Regular cardiac myocyte (primary cell): ENCODE measurements at places on chromosomes 4 and X. TPM values are rescaled to one million over a fixed set of nuclear protein-coding genes. Genes with fewer than 3 reads are reported as not detected.

Gene UGT2B15
- total RNA-seq = not detected in 2 replicates

Gene ZMYM3
- 11.3 and 13.5 TPM in 2 replicates for total RNA-seq

Gene PLAC8
- 0.28 and 0.38 TPM in 2 replicates for total RNA-seq

Gene UGT2A1
- not detected in 2 replicates for total RNA-seq

Gene UGT2B11
- total RNA-seq = not detected in 2 replicates

Gene AREG
- total RNA-seq = 3.9 and 5.9 TPM in 2 replicates

Gene CDK16
- total RNA-seq = 65.0 and 69.1 TPM in 2 replicates

Gene RXFP1
- 1.3 and 18.6 TPM in 2 replicates for total RNA-seq

Gene DMRTC1
- not detected in 2 replicates for total RNA-seq

Gene CCDC120
- 0.19 and 0.28 TPM in 2 replicates for total RNA-seq

Gene PCDH18
- total RNA-seq = 47.0 and 67.9 TPM in 2 replicates

Gene RNF128
- total RNA-seq = 1.2 and 2.0 TPM in 2 replicates

Gene CXCL1
- 80.9 and 193 TPM in 2 replicates for total RNA-seq

Gene RBM46
- not detected in 2 replicates for total RNA-seq

Gene TBC1D9
- 48.2 and 48.3 TPM in 2 replicates for total RNA-seq

Gene SLC6A8
- total RNA-seq = 2.3 and 13.0 TPM in 2 replicates

Gene BEX1
- total RNA-seq = 24.7 and 31.9 TPM in 2 replicates

Gene FGB
- total RNA-seq = not detected in 2 replicates
